ENCODE measurements at places on chromosomes 2 and 18. TPM values are rescaled to one million over a fixed set of nuclear protein-coding genes. Genes with fewer than 3 reads are reported as not detected.

The IGFBP2 gene
- total RNA-seq = 82.7 TPM

The PCARE gene
- total RNA-seq = not detected

The CCDC68 gene
- total RNA-seq = 8.1 TPM

The ZNF514 gene
- total RNA-seq = 14.0 TPM

The COL3A1 gene
- total RNA-seq = 123 TPM

The REG3G gene
- total RNA-seq = not detected

The LIMS3 gene
- 2.2 TPM for total RNA-seq

The DUSP19 gene
- 1.7 TPM for total RNA-seq

The HOXD1 gene
- 1.2 TPM for total RNA-seq

The HNRNPLL gene
- total RNA-seq = 33.9 TPM

The NTSR2 gene
- total RNA-seq = not detected

The TIGD1 gene
- total RNA-seq = 1.2 TPM

The RUFY4 gene
- not detected for total RNA-seq

The DNAJC10 gene
- 37.1 TPM for total RNA-seq

The DNER gene
- total RNA-seq = 11.3 TPM

The SUMO1 gene
- total RNA-seq = 38.8 TPM

The DPP10 gene
- total RNA-seq = not detected

The MRPL33 gene
- total RNA-seq = 87.7 TPM

The UGT1A6 gene
- total RNA-seq = 14.0 TPM

The ESPNL gene
- 0.74 TPM for total RNA-seq

The UGT1A3 gene
- total RNA-seq = not detected

The STARD6 gene
- not detected for total RNA-seq

The ASPRV1 gene
- 0.49 TPM for total RNA-seq

The ATOH8 gene
- total RNA-seq = 66.5 TPM

The C1GALT1C1L gene
- 1.2 TPM for total RNA-seq

The MAP2 gene
- 15.5 TPM for total RNA-seq

The CETN1 gene
- total RNA-seq = not detected

The TMEM247 gene
- not detected for total RNA-seq

The ZDBF2 gene
- total RNA-seq = 13.0 TPM

The GCKR gene
- total RNA-seq = 0.98 TPM

The ANKRD62 gene
- 1.2 TPM for total RNA-seq

The PFN4 gene
- total RNA-seq = not detected

The TLX2 gene
- 6.6 TPM for total RNA-seq

The KATNAL2 gene
- 5.2 TPM for total RNA-seq

The RTKN gene
- 24.6 TPM for total RNA-seq

The ACKR3 gene
- 55.5 TPM for total RNA-seq

The SNED1 gene
- 55.5 TPM for total RNA-seq

The CFAP221 gene
- total RNA-seq = 3.9 TPM

The SAG gene
- not detected for total RNA-seq

The ALLC gene
- total RNA-seq = not detected

The ABCG8 gene
- total RNA-seq = not detected

The IL1B gene
- total RNA-seq = 2.5 TPM

The SOWAHC gene
- total RNA-seq = 25.5 TPM

The CNTNAP5 gene
- not detected for total RNA-seq

The ITGB6 gene
- 17.2 TPM for total RNA-seq

The SLC38A11 gene
- 2.2 TPM for total RNA-seq

The TMEM163 gene
- total RNA-seq = not detected

The KCNG2 gene
- total RNA-seq = not detected

The NOSTRIN gene
- total RNA-seq = 30.0 TPM

The ALPP gene
- total RNA-seq = not detected

The DSG1 gene
- total RNA-seq = 122 TPM

The SGO2 gene
- 1.7 TPM for total RNA-seq
